ENCODE measurements at places on chromosomes 7 and 10. TPM values are rescaled to one million over a fixed set of nuclear protein-coding genes. Genes with fewer than 3 reads are reported as not detected.

The HTR5A gene
- total RNA-seq = not detected

The EGFR gene
- total RNA-seq = 3.5 TPM

The GPNMB gene
- total RNA-seq = 1.3 TPM

The SEC31B gene
- total RNA-seq = 0.89 TPM

The ZNF33A gene
- 6.9 TPM for total RNA-seq

The OR2A42 gene
- total RNA-seq = not detected

Measured in mammary microvascular endothelial cell (primary cell).